ENCODE measurements at places on chromosomes 2 and 18. TPM values are rescaled to one million over a fixed set of nuclear protein-coding genes. Genes with fewer than 3 reads are reported as not detected.

DNA sequence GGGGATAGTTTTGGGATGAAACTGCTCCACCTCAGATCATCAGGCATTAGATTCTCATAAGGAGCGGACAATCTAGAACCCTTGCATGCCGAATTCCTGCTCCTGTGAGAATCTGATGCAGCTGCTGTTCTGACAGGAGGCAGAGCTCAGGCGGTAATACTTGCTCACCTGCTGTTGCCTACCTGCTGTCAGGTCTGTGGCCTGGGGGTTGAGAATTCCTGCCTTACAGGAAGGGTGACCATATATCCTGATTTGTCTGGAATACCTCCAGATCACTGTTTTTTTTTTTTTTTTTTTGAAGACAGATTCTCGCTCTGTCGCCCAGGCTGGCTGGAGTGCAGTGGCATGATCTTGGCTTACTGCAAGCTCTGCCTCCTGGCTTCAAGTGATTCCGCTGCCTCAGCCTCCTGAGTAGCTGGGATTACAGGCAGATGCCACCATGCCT, 21.7 kb downstream of the ACSL3 start:
- no peak overlapping the region for H3K4me3 ChIP-seq
- no peaks in the 10 kb centered on the region for H3K27me3 ChIP-seq
- DNase-seq = no peak
- H3K27ac ChIP-seq = no peak overlapping the region
- H3K4me1 ChIP-seq = peaks cover 52% of the 10 kb centered on the region

DNA sequence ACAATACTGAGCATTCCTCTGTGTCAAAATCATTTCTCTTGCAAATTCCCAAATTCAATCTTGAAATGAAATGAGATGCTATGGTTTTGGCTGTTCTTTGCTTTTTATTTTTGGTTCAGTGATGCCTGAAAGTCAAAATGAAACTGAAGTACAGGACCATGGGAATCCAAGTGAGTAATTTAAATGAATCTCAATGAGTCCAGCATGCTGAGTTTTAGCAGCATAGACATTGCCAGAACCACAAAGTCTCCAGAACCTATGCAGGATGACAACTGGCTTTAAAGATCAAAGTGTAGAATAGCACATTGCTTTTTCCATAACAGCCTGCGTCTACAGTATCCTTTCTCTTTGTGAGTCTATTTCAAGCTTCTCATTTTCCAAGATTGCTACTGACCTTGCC, 1050.7 kb upstream of the PIK3C3 start:
- no peaks in the 10 kb centered on the region for H3K36me3 ChIP-seq
- no peak for DNase-seq
- H3K27me3 ChIP-seq = peaks cover 4% of the 10 kb centered on the region
- H3K27ac ChIP-seq = no peak overlapping the region

GRCh38 chr2:225008179-225008856, 34.0 kb downstream of the DOCK10 start:
- H3K27ac ChIP-seq = no peak overlapping the region
- H3K36me3 ChIP-seq = no peaks in the 10 kb centered on the region
- no peaks in the 10 kb centered on the region for H3K27me3 ChIP-seq
- H3K4me3 ChIP-seq = no peak overlapping the region
- DNase-seq = no peak
- no peaks in the 10 kb centered on the region for H3K4me1 ChIP-seq

DNA sequence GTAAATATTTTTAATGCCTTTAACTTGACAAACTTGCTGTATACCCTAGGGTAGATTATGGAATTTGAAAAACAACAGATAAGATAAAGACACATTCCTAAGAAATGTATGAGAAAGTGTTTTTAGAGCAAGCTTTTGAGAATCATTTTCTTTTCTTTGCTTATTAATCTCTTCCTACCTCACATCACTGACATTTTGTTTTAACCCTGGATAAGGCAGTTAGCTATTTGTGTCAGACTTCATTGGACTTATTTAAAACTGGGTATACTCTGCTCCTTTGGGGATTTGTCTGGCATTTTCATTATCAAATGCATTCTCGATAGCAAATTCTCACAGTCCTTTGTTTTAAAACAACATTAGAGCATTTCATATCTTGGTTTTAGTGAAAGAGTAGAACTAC, 17.2 kb downstream of the EML4 start:
- no peaks in the 10 kb centered on the region for H3K36me3 ChIP-seq
- H3K27me3 ChIP-seq = no peaks in the 10 kb centered on the region
- no peaks in the 10 kb centered on the region for H3K4me1 ChIP-seq
- no peak overlapping the region for H3K27ac ChIP-seq
- no peak for DNase-seq
- H3K4me3 ChIP-seq = no peak overlapping the region

DNA sequence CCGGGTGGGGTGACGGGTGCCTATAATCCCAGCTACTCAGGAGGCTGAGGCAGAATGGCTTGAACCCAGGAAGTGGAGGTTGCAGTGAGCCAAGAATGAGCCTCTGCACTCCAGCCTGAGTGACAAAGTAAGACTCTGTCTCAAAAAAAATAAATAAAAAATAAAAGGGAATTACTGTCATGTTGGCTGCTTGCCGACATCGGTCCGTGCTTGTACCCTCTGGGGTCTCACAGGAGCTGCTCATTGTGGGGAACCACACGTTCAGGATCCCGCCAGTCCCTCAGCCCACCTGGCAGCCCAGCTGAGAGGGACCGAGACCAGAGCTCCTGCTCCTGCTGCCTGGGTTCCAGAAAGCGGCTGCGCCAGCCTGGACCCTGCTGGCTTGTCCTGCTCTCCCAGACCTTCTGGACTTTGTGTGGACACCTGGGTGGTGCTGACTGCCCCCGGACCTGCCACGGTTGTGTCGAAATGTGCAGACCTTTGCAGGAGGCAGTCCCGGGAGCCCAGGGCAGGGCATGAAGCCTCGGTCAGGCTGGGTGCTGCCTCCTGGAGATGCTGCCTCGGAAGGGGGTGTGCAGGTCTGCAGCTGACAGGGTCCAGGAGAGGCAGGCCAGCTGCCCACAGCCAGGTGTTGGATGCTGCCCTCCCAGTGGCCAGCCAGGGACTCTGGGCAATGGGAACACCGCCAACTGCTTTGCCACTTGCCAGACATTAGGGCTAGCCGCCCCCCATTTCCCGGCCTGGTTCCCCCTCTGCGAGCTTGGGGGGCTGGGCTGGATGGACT, 16.4 kb downstream of the KLF11 start:
- no peak overlapping the region for H3K4me3 ChIP-seq
- DNase-seq = no peak
- no peaks in the 10 kb centered on the region for H3K4me1 ChIP-seq
- H3K36me3 ChIP-seq = no peaks in the 10 kb centered on the region

DNA sequence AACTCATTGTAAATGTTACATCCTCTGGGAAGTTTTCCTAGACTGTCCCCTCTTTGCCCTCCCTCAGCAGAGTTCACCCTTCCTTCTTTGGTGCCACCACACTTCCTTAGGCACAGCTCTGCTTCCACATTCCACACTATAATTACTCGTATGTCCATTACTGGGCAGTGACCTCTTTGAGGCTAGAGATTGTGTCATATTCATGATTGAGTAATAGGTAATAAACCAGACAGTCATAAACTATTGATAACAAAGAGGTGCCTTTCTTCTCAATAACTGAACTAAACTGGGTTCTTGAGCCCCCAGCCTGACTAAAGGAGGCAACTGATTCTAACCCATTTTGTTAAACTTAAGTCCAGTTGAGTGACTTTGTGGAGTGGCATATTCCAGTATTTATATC, 28.3 kb downstream of the MYO3B start:
- H3K4me3 ChIP-seq = no peak overlapping the region
- no peaks in the 10 kb centered on the region for H3K36me3 ChIP-seq
- no peak overlapping the region for H3K27ac ChIP-seq
- DNase-seq = no peak
- no peaks in the 10 kb centered on the region for H3K4me1 ChIP-seq

UNC80 gene
- 1.6 TPM for total RNA-seq

CYP20A1 gene
- total RNA-seq = 17.1 TPM

HRH4 gene
- total RNA-seq = not detected

SULT1C4 gene
- total RNA-seq = not detected

MPP4 gene
- total RNA-seq = 1.6 TPM

All from A673 (cell line).